Dermis blood vessel endothelial cell (primary cell): ENCODE measurements at places on chromosomes 4 and X. TPM values are rescaled to one million over a fixed set of nuclear protein-coding genes. Genes with fewer than 3 reads are reported as not detected.

GRCh38 chr4:69999420-69999819 is 3.7 kb downstream of the STATH start:
- no peak for DNase-seq

- no peak for DNase-seq
Observed at GRCh38 chr4:22196551-22196950, 248.0 kb upstream of the KCNIP4 start.

DNA sequence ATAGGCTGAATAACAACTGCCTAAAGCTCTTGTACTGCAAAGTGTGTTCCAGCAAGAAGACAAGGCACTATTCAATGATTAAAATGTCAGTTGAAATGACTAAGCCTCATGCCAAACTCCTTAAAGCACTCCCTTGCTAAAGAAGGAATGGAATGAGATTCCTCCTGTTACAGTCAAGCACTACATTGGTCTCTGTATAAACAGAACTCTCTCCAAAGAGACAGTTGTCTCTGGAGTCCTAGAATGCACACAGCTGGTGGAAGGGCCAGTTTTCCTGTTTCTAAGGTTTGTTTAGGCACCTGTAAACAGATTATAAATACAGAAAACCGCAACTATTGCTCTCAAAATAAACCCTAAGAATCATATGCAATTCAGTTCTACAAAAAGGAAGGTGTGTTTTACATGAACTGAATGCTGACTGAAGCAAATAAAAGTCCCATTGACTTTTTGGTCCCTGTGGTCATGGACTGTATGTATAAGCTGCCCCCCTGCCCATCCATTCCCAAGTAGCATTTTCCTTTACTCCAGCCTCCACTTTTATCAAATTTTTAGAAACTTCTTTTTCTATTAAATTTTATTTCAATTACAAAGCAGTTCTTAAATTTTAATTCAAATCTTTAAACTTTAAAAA is 47.0 kb downstream of the FAT1 start:
- DNase-seq, result no peak

DNA sequence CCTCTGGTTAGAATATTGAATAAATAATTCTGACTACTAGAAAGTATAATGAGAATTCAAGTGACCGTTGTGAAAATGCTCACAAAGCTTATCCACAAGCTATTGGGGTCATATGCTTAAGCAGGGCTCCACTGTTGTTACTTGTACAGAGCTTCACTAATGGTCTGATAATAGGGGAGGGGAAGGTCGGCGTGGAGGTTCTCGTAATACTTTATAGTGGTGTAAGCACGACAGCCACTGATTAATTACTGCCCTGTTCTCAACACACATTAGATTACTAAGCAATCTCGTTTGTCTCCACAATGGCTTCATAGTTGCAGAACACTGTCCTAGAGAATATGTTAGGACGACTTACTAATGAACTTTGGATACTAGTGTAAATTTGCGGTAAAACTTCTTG is 11.6 kb downstream of the UNC5C start:
- DNase-seq, result no peak

The GUCY1A1 gene
- total RNA-seq, result 41.7 and 50.4 TPM in 2 replicates
